ENCODE measurements at places on chromosomes 3 and 15.

DNA sequence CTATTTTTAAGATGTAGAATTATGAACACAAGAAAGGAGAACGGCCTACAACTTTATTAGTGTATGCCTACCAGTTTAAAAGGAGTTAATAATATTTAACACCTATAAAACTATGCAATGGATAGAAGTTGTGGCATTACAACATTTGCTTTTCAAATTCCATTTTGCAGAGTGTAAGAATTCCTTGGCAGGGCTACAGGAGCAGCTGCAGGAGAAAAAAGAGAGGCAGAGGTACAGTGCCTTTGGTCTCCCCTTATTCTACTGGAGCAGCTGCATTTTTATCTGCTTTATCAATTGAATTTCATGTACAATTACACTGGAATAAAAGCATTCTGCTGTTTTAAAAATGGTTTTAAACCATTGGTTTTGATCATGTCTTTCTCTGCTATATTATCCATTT lies 145.7 kb upstream of the KCNH8 start:
- no peak for DNase-seq

DNA sequence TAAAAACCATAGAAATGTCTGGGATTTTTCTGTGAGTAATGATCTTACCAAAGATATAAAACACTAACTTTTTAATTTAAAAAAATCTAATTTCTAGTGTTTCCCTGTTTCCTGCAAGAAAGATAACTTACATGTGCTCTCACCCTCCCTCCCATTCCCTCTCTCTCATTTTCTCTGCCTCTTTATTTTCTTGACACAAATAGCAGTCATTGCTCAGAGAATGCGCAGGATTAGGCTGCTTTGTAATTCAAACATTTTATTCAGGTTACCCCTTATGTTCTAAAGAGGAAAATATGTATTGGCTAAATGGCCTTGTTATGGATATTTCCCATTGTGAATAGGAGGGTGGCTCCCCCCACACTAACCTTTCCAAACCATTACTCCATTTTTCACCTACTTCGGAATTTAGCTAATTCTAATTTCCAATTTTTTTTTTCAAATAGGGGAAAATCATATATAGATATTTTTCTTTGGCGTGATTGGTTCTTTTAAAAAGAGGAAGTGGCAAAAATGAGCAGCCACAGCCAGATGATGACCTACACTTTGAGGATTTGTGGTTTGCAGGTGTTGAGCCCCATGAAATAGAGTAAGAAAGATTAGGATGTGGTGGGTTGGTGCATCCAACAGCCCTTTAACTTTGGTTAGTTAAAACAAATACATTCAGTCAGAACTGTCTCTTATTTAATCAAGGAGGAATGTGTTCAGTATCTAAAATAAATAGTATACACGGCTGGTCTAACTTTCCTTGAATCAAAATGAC lies 554.4 kb downstream of the IGSF11 start:
- DNase-seq, result no peak

DNA sequence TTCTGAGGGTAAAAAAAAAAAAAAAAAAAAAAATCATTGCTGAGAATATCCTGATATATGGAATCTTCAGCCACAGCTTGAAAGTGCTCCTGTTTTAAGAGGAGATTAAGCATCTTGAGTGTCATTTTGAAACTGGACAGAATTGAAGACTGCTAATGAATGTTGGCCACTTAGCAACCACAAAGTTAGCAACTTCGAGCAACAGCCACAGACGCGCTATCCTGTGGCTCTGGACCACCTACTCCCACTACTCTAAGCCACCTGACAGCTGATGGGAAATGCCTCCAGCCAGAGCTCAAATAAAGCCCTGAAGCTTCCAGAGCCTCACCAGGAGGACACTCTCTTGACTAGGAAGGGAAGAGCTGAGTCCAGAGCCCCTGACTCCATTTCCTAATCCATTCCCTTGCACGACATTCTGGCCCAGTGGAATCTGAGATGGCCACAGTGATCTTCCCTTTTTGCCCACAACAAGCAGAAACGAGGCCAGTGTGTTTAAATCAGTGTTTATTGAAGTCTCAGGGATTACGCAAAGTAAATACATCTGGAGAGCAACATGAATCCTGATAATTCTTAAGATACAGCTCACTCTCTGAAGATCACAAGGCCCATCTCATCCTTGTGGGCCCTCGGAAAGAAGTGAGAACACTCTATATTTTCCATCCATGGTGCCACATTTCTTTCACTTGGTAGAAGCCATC lies 58.6 kb downstream of the TMEM212 start:
- DNase-seq, result no peak

DNA sequence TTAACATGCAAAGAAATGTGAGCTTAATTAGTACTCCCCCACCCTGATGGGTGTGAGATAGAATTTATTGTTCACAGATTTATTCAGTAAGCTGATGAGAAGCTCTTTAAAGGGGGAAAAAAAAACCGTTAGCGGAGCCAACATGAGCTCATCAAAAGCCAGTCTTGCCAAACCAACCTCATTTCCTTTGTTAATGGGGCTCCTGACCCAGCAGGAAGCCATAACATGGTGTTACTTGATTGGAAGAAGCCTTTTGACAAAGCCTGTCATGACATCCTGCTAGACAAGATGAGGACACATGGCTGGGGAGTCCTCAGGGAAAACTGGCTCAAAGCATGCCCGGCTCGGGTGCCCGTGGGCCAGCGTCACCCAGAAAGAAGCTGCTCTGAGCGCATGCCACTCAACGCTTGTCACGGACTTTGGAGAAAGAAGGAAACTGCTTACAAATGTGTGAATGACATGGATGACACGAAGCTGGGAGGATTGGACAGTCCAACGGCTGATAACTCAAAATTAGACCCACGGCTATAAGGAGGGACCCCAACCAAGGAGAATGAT lies 64.6 kb downstream of the SLCO2A1 start:
- no peak for DNase-seq

GRCh38 chr15:72271895-72272212 lies 500 bp downstream of the PARP6 start:
- DNase-seq, result no peak

DNA sequence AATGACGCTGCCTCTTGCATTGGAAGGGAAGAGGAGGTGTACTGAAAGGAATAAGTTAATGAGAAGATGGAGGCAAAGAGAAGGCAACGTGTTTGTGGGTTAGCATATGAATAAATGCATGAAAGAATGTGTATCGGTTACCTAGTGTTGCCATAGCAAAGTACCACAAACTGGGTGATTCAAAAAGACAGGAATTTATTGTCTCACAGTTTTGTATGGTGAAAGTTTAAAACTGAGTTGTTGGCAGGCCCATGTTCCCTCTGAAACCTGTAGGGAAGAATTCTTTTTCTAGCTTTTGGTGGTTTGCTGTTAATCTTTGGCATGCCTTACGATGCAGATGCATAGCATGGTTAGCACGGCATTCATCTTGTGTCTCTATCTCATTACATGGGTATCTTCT lies 729.9 kb downstream of the MECOM start:
- DNase-seq, result no peak

GRCh38 chr3:84885199-84885882 lies 73.4 kb upstream of the CADM2 start:
- no peak for DNase-seq

DNA sequence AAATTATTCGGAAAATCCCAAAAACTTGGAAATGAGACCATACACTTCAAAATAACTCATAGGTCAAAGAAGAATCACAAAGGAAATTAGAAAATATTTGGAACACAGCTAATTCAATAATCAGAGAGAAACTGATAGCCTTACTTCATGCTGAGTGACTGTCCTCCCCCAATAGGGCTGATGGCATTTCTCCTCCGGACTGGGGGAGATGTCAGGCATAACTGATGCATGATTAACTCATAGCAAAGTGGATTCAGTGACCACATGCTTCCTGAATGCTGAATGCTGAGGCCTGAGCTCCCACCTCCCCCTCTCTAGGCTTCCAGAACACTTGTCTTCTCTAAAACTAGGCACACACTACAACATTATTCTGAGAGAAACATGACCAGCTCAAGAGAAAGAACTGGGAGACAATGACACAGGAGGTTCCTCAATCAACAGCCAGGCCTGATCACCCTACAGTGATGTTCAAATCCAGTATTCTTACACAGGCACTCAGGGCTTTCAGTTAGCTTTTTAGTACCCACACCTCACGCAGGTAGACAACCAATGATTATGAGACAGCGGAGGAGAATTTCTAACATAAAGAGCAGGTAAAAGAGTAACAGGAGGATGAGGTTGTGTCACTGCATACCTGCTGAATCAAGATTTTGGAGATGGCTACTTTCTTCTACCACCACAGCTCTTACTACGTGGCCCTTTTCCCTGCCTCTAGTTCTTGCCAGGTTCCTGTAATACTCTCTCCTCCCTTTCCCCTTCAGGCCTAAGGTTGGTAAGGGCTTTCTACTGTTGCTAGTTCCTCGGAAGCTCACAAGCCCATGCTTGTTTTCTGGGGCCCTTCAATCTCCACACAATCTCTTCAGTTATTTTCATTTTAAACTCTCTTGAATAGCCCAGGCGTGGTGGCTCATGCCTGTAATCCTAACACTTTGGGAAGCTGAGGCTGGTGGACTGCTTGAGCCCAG lies 96.1 kb downstream of the FMN1 start:
- DNase-seq, result peak; percentile 40

DNA sequence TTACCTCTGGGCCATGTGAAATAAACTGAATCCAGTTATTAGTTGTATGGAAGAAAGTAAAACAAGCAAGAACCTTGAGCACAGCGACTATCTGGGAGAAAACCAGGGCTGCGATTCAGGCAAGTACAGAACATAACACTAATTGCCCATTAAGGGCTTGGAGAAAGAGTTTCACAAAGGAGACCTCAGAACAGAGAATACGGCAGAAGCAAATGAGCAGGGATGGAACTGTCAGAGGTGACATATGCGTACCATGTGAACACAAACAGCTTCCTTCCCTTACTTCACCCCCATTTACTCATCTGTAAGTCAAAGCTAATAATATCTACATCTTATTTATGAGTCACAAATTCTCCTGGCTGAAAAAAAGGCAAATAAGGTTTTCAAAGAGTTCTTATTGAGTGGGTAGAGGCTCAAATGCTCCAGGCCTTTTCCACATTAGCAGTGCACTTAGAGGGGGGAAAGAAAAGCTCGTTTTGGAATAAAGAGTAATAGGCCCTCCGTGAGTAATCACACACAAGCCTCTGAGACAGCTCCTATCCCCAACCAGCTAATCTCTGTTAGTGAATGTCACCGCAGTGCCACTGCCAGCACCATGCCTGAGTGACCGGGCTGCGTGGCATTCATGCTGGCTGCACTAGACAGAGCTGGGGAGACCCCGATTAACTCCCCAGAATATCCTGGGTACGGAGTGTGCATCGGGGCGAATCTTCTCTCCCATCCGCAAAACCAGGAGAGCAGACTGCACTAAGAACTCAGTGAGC lies 2.6 kb downstream of the PCSK6 start:
- DNase-seq, result no peak

DNA sequence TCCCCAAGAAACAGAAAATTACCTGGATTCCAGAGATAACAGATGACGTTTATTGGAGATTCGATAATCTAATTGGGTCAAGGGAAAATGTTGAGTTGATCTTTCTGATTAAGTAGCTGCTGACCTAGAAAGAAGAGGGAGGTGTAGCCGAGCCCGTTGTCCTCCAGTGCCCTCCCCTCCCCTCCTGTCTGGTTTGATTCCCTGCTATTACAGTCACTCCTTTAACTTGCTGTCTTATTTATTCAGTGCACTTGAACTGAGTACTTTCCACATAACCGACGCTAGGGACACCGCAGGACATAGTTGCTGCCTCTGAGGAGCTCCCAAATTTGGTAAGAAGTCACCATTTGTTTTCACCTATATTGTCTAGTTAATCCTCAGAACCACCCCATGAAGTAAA lies 103.7 kb downstream of the AQP9 start:
- no peak for DNase-seq

- no peak for DNase-seq
Observed at GRCh38 chr3:71088019-71088708, 495.4 kb downstream of the FOXP1 start.

- DNase-seq, result no peak
Observed at GRCh38 chr15:62093809-62094208, 27.0 kb downstream of the C2CD4A start.

DNA sequence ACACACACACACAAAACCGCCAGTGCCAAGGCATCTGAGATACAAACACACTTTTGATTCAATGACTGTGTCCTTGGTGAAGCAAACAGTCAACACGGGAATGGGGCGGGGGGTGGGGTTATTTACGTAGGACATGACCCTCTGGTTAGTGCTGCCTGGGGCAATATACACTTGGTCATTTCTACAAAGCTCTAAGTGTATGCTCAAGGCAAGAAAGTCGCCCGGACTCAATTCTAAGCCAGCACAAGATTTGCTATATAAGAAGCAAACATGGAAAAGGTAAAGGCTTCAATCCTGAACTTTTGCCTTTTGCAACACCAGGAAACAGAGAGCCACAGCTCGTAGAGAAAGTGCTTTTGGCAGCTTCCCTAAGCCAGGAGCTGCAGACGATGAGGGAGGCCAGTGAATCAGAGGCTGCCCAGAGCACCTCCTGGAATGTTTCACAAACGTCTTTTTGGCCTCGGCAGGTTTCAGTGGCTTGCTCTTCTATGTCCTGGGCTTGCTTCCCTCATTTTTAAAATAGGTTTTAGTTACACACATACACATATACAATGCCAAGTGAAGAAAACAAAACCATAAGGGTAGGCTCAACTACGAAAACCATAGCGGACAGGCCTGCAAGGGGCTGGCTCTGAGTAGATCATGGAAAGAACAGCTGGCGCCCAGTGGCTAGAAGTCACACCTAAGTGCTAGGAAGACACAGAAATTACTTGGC lies 73.6 kb downstream of the TM4SF4 start:
- no peak for DNase-seq

Measured in AML-193 (cell line).